Stimulated activated CD8-positive, alpha-beta memory T cell treated with anti-CD3 and anti-CD28 coated beads, Interleukin-4, amount 100 ng/mL, for 1 hour (primary cell): ENCODE measurements at places on chromosomes 11 and 22.

GRCh38 chr11:122742301-122743018 lies 86.9 kb downstream of the UBASH3B start:
- no peak for DNase-seq

GRCh38 chr11:117805045-117805444 lies 8.0 kb upstream of the DSCAML1 start:
- no peak for DNase-seq

- DNase-seq: no peak
Observed at GRCh38 chr11:2573240-2574042, 126.4 kb downstream of the KCNQ1OT1 start.

DNA sequence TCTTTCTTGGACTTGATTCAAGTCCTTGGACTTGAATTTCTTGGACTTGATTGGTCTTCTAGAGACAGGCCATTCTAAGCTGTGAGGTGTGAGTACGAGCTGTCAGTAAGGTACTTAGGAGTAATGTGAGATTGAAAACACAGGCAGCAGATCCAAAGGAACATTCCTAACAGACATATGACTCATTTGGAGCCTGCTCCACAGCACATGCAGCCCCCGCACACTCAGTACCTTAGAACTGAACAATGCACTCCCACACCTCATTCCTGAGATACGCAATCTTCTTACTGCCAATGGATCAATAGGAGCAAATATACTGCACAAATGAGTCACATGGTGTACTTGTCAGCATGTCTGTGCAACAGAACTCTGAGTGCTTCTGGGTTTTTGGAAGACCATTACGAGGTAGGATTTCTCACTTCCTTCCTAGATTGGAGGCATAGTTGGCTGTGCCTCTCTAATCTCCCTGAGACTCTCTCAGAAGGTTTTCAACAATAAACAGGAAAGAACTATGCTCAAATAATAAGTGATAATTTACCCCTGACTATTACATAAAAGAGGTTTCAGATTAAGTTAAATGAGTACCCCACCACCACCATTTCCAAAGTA lies 243.1 kb downstream of the KCNA4 start:
- no peak for DNase-seq

- DNase-seq: no peak
Observed at GRCh38 chr11:115912484-115912945, 408.3 kb upstream of the CADM1 start.

DNA sequence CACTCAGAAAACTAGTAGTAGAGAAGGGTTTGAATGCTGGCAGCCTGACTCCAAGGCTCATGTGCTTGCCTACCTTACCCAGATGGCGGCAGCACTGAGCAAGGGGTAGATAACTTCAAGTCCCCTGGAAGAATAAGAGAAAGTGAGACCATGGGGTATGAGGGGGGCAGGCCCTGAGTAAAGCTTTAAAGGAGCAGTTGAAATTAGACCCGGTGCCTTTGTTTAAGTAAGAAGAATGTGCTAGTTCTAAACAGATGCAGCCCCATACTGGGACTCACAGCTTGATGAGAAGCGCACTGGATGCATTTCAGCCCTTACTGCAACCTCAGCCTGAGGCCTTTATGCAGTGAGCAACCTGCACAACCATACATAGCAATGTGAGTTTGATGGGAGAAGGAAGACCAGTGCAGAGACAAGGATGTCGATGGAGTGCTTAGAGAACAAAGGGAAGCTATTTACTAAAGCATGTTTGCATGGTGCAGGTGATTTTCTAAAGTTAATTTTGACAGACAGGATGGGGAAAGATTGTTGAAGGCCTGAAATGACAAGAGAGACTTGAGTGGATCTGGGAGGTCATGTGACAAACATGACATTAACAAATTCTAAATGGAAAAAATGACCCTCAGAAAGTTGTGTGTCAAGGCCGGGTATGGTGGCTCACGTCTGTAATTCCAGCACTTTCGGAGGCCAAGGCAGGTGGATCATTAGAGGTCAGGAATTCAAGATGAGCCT lies 27.1 kb upstream of the TMA7B start:
- DNase-seq: peak; percentile 35

GRCh38 chr11:62400281-62400680 lies 18.6 kb upstream of the SCGB1A1 start:
- DNase-seq: no peak

GRCh38 chr22:42039271-42039670 lies 31.3 kb downstream of the NAGA start:
- no peak for DNase-seq

- no peak for DNase-seq
Observed at GRCh38 chr22:38422611-38423511, 32.1 kb downstream of the KCNJ4 start.

DNA sequence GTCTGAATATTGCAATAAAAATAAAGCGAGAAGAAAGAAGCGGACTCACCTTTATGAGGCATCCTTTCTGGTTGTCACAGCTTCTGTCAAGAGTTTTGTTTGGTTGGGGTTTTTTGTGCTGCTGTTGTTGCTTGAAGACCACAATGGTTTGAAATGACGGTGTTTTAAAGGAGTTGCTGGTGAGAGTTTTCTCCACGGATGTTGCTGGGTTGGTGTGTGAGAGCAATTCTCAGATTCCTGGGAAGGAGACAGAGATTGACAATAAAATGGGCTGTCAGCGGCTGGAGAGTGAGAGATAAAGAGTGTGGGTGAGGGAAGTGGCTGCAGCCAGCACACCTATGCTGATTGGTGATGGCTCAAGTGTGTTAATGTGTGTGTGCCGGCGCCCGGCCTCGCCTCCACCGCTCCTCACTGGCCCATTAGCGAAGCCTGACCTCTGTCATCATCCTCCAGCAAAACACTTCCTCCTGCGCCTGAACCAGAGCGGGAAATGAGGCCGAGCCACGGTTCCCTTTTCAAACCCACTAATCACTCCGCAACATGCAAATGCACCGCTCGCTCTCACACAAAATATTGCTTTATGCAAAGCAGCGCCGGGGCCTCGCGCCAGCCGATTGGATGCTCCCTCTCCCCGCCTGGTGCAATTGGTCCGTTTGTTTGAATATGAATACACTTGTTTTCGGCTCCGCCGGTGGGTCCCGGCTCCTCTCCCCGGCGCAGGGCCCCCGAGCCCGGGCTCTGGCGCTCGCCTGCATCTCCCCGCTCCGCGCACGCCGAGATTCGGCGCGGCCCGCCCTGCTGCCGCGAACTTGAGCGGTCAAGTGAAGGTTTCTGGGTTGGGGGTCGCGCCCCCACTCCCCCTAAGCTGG lies at the start of gene PAX6:
PAX6 (minus strand) TSS at position 544 of the 869 bp plus-strand sequence. CDS start 4,911 bp downstream, outside the sequence.
- DNase-seq: no peak

DNA sequence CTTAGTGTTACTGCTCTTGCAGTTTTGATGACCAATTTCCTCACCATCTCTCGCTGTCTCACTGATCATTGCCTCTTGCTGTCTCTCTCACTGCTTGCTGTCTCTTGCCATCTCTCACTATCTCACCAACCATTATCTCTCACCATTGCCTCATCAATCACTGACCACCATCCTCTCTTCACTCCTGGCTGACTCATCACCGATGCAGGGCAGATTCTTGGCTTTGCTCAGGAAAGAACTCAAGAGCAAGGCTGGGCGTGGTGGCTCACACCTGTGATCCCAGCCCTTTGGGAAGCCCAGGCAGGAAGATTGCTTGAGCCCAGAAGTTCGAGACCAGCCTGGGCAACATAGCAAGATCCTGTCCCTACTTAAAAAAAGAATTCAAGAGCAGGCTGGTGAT lies 66.3 kb upstream of the SYN3 start:
- no peak for DNase-seq

GRCh38 chr11:134515081-134515960 lies 103.3 kb upstream of the B3GAT1 start:
- DNase-seq: no peak

DNA sequence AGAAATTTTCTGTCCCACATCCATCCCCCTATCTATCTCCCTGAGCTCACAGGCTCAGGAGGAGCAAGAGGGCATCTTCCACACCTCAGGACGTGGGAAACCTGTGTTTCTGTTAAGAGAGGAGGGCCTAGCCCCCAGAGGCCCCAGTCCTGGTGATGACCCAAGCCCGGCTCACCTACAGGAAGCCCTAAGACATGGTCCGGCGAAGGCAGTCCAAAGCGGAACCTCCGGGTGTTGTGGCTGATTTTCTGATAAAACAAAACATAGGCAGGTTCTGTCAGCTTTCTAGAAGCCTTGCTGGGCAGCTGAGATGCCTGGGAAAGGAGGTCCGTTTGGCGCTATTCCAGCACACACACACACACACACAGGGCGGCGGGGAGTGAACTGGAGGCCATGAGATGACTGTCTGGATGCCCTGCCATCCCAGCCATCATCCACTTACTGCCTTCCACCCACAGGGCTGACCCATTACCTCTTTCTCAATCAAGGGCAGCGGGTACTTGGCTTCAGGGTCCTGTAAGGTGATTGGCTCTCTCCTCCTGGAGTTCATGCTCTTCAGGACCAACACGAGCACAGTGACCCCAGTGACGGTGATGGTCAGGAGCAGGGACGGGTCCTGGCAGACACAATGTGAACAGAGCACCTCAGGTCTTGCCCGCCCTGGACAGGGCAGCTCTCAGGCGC lies 882 bp downstream of the CYB5R2 start:
- DNase-seq: no peak

- no peak for DNase-seq
Observed at GRCh38 chr22:31436132-31436531, 36.7 kb downstream of the DRG1 start.

DNA sequence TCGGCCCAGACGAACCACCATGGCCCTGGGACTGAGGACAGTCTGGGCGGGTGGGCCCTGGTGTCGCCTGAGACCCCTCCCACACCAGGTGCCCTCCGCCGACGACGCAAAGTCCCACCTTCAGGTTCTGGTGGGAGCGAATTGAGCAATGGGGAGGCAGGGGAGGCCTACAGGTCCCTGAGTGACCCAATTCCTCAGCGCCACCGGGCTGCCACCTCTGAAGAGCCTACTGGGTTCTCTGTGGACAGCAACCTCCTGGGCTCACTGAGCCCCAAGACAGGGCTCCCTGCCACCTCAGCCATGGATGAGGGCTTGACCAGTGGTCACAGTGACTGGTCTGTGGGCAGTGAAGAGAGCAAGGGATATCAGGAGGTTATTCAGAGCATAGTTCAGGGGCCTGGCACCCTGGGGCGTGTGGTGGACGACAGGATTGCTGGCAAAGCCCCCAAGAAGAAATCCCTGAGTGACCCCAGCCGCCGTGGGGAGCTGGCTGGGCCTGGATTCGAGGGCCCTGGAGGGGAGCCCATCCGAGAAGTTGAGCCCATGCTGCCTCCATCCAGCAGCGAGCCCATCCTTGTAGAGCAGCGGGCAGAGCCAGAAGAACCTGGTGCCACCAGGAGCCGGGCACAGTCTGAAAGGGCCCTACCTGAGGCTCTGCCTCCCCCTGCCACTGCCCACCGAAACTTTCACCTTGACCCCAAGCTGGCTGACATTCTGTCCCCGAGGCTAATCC lies 2.8 kb downstream of the ARHGEF17 start:
- no peak for DNase-seq

DNA sequence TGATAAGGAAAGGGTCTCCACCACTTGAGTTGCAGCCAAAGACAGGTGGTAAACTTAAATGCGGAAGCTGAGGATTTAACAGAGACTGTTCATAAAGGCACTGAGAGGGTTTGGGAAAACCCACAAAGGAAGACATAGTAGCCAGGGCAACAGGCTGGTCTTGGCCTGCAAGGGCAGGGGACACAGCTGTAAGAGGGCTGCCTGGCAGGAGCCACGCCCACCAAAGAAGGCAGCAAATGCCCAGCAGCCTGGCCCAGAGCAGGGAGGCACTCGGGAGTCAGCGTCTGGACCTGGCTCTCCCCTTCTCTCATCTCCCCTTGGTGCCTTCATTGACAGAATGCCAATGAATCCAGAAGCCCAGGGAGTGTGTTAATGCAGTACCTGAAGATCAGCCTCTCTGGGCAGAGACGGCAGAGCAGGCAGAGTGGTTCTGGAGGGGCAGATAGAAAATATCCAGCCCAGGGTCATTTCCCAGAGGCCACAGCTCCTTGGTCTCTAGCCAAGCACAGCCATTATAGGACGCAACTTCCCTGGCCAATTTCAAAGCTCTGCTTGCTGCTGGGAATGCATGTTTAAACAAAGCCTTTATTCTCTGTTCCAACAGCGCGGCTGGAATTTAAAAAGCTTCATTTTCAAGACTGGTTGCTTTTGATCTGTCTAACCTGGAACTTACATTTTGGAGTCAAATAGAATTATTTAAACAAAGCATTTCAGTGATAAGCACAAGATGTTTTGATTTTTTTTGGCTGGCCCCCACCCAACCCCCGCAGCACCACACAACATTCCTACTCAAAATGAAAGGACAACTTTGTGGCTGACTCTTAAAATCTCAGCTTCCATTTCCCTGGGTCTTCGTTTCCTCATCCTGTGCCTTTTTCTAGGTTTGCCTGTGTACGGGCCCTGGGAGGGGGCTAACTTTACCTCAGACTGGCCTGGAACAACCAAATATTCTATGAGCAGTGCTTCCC lies 125.6 kb upstream of the LMO1 start:
- DNase-seq: no peak

DNA sequence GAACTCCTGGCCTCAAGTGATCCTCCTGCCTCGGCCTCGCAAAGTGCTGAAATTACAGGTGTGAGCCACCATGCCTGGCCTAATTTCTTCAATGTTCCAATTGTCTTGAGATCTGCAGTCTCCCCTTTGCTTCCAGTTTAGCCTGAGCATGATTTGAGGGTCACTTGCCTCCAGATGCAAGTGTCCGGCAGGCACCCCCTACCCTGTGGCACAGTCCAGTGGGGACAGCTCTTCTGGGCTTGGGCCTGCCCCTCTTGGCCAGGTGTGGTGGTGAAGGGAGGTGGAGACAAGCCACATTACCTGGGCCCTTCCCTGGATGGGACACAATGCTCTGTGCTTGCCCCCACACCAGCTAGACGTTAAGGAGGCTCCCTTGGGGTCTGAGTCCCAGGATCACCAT lies 21.3 kb upstream of the CACNG2 start:
- DNase-seq: no peak

- no peak for DNase-seq
Observed at GRCh38 chr11:111743700-111744099, 22.5 kb downstream of the PPP2R1B start.

- no peak for DNase-seq
Observed at GRCh38 chr11:75980031-75980430, 165.0 kb downstream of the UVRAG start.

DNA sequence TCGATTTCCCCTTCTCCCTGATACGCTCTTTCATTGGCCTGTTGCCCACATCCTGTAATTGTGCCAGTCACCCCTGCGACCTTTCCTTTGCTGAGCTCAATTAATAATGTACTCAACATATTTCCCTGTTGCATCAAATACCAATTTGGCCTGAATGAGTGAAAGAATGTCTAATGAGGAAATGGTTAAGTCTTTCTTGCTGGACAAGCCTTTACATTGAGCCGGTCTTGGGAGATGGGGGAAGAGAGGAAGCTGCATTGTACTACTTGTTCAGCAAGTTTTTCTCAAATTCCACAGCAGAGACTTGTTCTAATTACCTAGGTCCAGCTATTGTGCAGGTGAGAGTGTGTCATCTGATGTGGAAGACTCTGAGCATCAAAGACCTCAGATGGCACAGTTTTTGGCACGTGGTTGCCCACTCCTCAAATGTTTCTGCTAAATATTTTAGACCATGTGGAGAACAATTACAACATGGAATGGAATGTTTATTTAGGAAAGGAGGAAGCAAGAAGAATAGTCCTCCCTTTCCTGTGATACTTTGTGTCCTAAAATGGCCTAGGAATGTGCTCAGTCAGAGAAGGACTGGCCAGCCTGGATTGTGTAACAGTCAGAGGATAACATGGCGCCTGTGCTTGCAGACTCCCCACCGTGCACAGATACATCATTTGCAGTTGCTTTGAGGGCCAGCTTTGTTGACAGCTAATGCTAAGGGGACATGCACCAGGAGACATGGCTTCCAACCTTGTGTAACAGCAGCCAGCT lies 129.5 kb upstream of the E2F8 start:
- no peak for DNase-seq
